Ecto neural progenitor cell (in vitro differentiated cells): ENCODE measurements at places on chromosomes 2 and 18.

DNA sequence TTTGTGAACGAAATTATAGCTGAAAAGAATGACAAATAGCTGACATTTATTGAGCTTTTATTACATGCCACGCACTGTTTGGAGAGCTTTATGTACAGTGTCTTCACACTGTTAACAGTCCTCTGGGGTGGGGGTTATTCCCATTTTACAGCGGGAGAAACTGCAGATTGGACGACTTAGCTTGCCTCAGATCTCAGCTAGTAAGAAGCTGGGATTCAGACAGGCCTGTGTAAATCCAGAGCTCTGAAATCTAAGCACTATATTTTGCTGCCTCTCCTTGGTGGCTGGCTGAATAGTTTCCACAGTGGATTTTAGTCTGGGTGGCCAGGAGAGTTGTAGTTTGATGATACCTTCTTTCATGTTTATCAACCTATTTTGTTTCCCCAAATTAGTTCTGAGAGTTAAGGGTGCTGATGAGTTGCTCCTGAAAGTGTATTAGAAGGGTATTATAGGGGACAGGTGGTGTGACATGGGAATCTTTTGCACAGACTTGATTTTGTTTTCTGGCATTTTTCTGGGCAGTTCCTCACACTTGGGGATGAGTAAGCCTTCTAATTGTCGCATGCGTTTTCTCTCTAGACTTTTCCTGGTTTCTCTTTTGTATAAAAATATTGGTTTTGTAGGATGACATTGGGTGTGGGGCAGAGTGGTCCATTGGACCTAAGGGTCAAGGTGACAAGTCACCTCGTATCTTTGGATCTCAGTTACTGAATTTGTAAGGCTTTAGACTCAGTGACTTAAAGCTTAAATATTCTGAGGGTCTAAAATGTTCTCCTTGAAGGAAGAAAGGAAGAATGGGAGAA, 1.5 kb downstream of the ACSL3 start:
- DNase-seq, result no peak

GRCh38 chr18:56575819-56576663, 62.4 kb downstream of the TXNL1 start:
- DNase-seq, result no peak

- peak; percentile 39 for DNase-seq
Observed at GRCh38 chr2:236949089-236949905, 136.4 kb upstream of the COPS8 start.

DNA sequence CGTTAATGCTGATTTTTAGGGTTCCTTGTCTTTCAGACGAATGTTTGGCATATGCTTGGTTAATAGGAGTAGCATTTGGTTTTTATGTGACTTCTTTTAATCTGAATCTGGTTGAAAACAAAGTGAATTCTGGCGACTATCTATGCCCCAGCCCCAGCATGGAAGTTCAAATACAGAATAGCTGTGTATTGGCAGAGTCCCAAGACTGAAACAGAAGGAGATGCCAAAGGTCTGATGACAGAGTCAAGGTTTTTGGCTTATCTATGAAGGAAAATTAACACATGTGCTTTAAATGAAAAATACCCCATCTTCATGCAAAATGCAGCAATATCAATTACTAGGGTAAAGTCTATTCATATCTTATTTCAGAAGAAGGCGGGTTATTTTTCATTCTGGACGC, 734.8 kb upstream of the NXPH2 start:
- no peak for DNase-seq

DNA sequence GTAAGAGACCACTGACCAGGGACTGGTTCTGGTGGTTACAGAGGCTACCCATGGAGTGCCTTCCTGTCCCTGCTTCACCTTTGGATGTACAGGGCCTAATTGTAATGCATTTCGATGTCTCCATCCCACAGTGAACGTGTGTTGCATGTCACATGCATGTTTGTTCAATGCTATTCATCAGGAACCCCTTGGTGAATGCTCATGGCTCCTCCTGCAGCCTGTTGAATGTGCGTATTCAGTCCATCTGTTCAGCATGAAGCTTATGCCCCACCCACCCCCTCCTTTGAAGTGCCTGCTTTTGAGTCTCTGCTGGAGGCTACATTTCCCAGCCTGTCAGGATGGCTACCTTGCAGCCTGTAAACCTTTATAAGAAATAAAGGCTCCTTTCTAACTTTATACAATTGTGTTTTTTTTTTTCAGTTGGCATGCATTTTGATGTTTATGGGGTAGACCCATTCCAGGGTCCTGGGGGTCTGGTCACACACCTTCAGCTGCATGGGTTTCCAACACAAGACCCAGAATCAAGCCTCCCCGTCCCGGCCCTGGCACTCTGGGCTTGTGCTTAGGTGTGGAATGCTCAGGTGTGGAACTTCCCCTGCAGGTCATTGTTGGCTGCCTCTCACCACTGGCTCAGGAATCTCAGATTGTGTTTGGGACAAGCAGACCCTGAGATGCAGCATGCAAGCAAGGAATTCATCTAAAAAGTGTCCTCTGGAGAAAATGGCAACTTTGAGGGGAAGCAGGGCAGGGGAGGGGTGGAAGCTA, 238.8 kb upstream of the HDAC4 start:
- no peak for DNase-seq

DNA sequence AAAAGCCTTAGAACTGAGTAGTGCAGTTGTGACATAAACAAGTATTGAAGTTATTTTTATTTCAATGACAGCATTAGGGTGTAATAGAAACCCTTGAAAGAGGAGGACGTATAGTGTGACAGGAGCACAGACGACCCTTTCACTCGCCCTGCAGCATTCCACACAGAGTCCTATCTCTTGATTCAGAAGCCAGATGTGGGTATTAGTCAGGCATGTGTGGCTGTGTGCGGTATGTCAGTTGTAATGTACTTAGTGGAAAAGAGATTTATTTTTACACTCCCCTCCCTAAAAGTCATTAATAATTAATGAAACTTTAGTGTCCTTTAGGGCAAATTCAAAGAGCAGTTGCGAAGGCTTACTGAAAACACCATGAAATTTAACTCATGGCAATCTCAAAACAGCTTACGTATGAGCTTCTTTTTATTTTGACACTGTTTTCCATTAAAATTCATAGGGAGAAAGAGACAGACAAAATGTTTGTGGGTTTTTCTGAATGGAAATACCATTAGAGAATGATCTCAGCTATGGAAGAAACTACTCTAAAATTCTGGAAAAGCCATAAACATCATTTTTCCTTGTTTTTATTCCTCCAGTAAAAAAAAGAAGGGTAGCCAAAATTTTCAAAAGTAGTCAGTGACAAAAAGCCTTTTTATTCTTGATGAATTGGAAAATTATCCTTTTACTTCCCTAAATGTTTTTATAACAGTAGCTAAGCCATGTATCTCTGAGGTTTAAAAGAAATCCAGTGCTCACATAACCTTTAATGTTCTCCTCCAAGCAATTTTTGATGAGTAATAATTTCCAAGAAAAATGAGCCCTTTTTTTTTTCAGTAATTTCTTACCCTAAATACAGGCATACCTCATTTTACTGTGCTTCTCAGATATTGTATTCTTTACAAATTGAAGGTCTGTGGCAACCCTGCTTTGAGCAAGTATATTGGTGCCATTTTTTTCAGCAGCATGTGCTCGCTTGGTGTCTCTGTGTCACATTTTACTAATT, 84.0 kb upstream of the DSEL start:
- no peak for DNase-seq

- no peak for DNase-seq
Observed at GRCh38 chr2:20062615-20063545, 11.5 kb upstream of the LAPTM4A start.

- no peak for DNase-seq
Observed at GRCh38 chr2:105813405-105813804, 68.7 kb downstream of the NCK2 start.

- no peak for DNase-seq
Observed at GRCh38 chr2:84923009-84923408, 17.6 kb downstream of the TMSB10 start.

GRCh38 chr18:28095631-28096030, 81.3 kb downstream of the CDH2 start:
- no peak for DNase-seq

DNA sequence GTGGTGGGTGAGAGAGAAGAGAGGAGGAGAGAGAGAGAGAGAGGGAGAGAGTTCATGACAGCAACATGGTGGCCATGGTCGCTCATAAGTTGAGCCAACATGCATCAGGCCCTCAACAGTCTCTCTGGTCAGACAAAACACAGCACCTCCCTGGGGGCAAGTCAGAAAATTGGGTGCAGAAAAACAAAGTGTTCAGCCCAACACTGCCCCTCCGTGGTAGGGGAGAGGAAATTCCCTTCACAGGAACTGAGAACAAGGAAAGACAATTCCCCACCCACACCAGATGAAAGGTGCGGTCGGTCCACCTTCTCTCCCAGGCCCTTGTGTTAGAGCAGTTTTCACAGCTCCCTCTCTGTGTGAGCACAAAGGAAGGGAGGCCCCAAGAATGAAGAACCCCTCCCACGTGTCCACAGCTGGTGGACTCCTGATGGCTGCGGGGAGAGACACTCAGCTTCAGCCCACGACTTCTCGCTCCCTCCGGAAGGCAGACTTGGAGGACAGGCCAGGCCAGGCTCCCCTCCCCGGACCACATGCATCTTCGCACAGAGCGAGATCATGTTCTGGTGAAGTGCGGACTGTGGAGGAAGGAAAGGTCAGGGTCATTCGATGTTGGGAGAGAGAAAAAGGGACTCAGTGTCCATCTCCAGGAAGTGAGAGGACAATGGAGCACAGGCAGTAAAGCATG, 181.7 kb downstream of the ANAPC1 start:
- DNase-seq, result peak; percentile 73

DNA sequence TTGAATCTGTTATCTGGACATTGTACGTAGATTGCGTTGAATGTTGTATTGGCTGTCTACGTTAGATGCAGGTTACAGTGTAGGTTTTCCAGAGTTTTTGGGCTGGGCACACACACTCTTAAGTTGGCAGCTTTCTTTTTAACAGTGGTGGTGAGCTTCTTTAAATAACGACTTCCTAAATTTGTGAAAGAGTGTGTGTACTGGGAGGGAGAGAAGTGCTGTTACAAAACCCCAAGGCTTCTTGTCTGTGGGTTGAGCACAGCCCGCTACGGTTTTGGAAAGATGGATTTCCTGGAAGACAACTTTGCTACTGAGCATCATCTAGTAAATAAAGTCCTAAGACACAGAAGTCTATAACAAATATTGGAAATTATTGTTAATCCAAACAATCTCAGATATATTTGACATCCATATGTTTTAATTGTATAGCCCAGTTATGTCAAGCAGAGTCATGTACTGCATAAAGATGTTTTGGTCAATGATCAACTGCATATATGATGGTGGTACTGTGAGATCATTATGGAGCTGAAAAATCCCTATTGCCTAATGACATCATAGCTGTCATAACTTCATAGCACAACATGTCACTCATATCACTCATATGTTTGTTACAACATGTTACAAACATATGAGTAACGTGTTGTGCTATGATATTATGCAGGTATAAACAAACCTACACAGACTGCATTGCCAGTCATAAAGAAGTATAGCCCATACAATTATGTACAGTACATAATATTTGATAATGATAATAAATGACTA, 7.9 kb upstream of the THUMPD2 start:
- DNase-seq, result no peak

GRCh38 chr2:35246702-35247101, 1108.9 kb upstream of the CRIM1 start:
- DNase-seq, result no peak

- no peak for DNase-seq
Observed at GRCh38 chr2:222057347-222058073, 241.3 kb downstream of the PAX3 start.

GRCh38 chr2:33375054-33375453, 101.4 kb upstream of the RASGRP3 start:
- DNase-seq, result no peak

- DNase-seq, result no peak
Observed at GRCh38 chr2:98277162-98277859, 68.9 kb upstream of the CNGA3 start.

- peak; percentile 82 for DNase-seq
Observed at GRCh38 chr2:239035361-239035814, 187.5 kb downstream of the TWIST2 start.

DNA sequence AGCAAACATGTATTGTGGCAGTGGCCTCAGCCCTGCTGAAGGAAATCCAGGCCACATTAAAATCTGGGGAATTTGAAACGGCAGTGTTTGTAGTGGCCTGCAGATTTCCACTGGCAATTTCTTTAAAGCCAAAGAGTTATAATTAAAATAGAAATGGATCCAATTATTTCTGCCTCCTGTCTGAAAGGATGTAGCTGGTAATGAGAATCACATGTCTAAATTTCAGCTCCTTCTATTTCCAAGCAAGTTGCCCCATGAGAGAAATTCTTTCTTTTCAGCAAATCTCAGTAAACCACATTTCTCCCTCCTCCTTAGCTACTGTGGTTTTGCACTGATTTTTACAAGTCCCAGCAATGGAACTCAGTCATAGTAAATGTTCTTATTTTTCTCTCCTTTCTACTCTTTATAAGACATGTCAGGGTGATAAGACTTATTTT, 55.4 kb upstream of the ZNF396 start:
- DNase-seq, result no peak

DNA sequence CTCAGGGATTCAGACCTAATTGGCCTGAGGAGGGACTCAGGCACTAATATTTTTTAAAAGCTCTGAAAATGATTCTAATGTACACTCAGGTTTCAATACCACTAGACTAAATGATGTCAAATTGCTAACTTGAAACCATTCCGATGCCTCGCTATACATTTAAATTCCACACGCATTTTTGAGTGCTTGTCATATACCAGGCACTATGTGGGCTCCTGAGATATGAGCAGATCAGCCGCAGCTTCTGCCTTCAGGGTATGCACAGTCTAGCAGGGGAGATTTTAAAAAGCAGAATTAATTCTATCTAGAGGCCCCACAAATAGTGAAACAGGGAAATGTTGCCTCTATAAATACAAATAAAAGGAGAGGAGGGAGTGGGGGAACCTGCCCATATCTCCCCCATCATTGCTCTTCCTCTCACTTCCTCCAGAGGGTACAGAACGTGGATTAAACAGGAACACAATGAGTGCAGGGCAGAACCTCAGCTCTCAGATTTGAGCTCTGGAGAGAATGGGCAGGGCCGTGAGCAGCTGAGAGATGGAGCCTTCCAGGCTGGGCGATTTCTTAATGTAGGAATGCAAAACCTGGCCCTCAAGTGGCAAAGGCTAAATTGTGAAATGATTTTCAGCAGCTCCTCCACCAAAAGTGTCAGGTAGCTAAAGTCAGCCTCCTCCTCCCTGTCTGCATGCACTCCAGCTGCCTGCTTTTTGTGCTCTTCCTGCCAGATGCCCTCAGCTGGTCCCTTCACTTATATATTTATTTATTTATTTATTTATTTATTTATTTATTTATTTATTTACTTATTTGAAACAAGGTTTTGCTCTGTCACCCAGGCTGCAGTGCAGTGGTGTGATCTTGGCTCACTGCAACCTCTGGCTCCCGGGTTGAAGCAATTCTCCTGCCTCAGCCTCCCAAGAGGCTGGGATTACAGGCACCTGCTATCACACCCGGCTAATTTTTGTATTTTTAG, 24.6 kb upstream of the LBH start:
- no peak for DNase-seq

DNA sequence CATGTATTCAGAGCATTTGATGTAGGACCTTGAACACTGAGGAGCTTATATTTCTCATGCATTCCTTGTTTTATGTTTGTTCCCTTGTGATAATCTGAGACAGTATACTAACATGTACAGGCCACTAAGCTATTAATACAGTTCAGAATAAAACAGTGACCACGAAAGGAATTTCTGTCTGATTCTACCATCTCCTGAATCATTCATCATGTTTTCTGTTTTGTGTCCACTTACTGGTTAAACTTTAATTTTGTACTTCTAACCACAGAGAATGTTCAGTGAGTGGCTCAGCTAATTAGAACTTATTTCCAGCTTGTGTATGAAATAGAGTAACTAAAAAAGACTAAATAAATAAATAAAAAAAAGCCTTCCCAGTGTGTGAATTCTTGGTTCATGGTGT, 110.4 kb downstream of the LRP1B start:
- DNase-seq, result no peak

GRCh38 chr2:200786826-200787225, 24.9 kb upstream of the BZW1 start:
- DNase-seq, result no peak
